ENCODE measurements at places on chromosomes 2 and 18.

DNA sequence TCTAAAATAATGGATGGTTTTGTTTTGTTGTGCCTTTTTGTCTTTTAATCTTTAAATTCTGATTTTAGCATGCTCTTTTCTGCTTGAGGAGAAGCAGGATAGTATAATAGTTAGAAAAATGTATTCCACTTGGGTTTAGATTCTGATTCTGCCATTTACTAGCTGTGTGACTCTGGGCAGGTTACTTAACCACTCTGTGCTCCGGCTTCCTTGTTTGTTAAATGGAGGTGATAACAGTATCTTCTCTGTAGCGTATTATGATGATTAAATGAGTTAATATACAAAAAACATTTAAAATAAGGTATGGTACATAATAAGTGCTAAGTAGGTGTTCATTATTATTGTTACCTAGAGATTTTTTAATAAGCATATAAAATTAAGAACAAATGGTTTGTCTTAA, 26.9 kb upstream of the IL18RAP start:
- no peak for DNase-seq

GRCh38 chr2:138175066-138175465, 210.8 kb downstream of the HNMT start:
- DNase-seq = no peak

DNA sequence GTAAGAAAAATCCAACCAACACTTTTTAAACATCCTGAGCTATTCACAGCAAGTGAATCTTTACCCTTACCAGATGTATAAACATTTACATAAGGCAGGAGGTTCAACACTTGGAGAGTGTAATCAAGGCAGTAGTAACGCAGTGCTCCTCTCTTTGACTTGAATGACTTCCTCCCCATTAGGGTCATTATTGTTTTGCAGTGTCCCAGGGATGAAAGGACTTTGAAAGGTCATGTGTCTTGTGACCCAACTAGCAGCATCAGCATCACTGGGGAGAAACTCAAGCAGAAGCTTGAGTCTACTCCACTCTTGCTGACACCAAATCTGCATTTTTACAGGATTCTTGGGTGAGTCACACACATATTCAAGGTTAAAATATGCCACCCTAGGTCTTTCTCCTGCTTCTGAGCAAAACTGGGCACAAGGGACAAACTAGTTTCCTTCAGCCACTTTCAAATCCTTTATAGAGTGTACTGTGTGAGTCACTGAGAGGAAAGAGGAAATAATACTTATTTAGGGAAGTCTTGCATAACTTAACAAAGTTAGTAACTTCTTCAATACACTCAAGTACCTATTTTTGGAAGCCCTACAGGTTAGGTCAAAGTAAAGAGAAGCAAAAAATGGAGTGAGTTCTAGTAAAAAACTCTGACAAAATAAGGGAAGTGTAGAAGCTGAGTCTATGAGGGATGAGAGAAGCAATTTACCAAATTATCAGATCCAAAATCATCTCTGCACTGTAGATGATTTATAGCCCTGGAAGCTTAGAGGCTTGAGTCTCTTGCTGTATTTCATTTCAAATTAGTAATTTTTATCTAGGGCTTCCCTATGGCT, 51.0 kb upstream of the EML4 start:
- DNase-seq = no peak

GRCh38 chr2:241257419-241258032, 57.9 kb downstream of the HDLBP start:
- no peak for DNase-seq
